Fibroblast of pulmonary artery (primary cell): ENCODE measurements at places on chromosomes 5 and 9.
A peak's percentile ranks its signal among the peaks of the same experiment; 100 is the strongest.

DNA sequence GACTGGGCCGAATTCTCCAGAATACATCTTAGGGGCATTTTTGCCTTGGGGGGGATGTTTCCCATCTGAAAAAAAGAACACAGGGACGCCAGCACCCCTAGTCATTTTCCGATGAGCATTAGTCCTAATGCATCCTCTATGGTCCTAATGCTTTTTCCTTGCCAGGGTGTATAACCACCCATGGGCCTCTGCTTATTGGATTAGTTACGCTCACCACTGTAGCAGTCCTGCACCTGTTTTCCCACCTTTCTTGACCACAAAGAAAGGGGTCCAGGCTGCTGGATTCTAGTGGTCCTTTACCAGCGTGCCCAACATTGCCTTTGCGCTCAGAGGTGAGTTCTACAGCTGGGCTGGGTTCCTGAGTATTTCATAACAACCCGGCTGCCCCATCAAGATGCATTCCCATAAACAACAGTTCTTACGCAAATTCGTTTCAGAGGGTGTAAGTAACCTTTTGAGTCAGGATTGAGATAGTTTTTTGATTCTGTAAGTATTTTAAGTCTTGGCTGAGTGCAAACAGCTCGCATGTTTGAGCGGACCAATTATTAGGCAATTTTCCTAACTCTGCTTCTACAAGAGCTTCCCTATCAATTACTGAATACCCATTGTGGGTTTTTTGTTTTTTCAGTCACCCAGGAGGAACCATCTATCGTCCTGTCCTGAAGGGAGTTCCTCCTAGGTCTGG, 135.1 kb downstream of the DROSHA start:
- DNase-seq: no peak

DNA sequence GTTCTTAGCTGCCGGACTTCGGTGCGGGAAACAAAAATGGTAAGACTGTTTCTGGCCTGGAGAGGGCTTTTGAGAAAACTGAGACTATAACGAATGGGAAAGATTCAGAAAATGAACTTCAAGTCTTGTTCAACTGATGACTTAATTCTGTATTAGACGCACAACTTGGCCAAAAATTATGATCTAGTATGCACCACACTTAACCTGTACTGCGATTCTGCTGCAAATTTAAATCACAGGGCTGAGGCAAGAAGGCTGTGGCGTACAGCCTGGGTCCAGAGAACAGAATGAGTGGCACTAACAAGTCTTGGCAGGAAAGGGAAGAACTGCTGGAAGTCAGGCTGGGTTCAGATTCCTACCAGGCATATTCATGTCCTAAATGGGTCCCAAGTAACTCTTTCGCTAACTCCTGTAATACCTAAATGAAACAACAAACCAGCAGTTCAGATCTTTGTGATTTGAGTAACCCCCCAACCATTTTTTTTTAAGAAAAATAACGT, 781 bp upstream of the COL23A1 start:
- no peak for DNase-seq

DNA sequence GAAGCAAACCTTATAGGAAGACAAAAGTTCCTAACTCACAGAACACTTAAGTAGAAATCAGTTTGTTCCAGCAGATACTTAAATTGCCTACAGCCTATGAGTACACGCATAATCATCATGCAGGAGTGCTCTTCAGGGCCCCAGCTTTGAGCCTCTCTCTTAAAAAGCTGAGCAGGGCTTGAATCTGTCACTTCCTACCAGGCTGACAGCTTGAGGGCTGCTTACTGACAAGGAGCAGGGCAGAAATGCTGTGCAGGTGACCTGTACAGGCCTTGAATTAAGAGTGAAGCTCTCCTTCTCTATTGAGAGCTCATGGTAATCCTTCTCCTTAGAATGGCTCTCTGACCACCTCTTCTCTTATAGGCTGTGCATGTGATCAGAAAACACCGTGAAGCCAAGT, 66.5 kb upstream of the MAST4 start:
- DNase-seq: no peak

GRCh38 chr9:130366888-130367550, 77.7 kb upstream of the ASS1 start:
- DNase-seq: no peak

GRCh38 chr9:99896119-99896518, 10.3 kb upstream of the STX17 start:
- no peak for DNase-seq

GRCh38 chr9:85743275-85744128, 1.7 kb upstream of the AGTPBP1 start:
- peak; percentile 75 for DNase-seq

DNA sequence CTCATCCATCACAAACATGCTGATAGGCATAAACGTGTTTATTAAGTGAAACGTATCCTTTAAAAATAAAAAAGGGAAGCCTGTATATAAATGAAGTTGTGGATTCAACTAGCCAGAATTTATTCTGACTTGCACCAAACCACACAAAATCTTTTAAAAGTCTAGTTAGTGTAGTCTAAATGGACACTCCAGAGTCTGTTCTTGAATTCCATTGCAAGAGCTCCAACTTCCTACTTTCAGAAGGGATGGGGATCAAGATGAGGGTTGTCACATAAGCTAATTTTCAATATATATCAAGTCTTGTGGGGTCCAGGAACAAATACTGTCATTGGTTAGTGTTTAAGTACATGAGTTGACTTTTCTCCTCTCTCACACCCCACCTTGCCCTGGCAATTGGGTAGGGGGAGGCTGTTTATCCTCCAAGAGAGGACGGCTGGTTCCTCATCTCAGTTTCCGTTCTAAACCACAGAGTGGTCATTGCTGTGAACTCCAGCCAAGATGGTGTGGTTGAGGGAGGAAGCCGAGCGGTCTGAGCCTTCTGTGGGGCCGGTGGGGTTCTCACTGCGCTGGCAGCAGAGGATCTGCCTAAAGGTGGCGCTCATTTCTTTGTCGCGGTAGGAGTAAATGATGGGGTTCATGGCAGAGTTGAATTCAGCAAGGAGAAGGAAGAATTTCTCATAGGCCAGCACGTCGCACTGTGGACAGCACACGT, 163.2 kb downstream of the LPAR1 start:
- DNase-seq: no peak

GRCh38 chr5:71939452-71940230, 167.6 kb upstream of the MAP1B start:
- DNase-seq: no peak

GRCh38 chr9:12860998-12861397, 86.2 kb downstream of the LURAP1L start:
- no peak for DNase-seq

DNA sequence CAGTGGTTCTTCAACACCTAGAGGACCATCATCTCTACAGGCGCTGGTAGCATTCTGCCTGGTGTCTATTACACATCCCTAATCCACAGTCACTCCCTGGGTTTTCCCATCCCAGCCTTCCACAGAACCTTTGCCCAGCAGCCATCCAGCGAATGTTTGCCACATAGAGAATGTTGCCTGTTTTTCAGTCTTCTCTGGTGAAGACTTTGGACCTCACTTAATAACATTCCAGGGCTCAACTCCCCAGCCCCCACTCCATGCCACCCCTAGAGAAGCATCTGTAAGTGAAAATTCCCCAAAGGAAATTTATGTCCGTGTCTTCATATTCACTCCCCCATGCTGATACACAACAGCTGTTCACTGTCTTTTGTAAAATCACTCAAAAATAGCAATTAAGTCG, 249.6 kb downstream of the AOPEP start:
- DNase-seq: no peak

GRCh38 chr9:126147936-126148870, 178.4 kb upstream of the MVB12B start:
- DNase-seq: no peak

DNA sequence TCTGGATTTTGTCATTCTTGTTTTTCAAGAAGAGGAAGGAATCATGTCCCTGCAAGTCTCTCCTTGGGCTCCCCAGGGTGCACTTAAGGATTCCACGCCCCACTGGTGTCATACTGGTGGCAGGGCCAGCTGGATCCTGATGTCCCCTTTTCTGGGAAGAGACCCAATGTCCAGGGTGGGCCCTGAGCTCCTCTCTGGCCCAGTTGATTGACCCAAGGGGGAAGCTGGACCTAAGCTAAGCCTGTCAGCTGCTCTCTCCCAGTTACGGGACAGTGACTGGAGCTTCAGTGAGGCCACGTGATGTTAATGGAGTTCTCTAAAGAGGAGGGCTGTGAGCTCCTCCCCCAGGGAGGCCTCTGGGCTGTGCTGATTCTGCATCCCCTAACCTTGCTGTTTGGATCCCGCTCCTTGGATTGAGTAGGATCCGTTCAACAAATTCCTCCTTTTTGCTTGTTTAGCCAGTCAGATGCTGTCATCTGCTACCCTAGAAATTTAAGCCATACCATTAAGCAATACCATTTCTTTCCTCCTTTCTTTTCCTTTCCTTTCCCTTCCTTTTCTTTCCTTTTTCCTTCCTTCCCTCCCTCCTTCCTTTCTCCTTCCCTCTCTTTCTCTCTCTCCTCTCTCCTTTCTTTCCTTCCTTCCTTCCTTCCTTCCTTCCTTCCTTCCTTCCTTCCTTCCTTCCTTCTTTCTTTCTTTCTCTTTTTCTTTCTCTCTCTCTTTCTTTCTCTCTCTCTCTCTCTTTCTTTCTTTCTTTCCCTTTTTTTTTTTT, 17.2 kb downstream of the NKX2-5 start:
- DNase-seq: no peak

GRCh38 chr9:14136047-14136635, 177.8 kb downstream of the NFIB start:
- no peak for DNase-seq

DNA sequence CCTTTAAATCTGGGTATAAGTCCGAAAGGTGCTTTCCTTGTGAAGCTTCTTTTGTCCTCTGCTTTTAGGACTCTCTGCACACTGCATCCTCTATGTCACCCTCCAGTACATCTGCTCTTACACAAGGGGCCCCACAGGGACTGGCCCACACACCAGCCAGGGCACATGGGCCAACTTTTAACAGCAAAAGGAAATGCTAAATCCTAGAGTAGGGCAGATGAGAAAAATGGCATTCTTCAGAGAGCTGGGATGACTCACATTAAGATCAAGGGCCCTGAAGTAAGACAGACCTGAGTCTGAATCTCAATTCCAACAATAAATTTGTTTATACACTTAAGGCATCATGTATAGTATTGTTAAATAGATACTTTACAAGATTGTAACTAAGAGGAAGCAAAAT, 40.3 kb upstream of the CDKN2B start:
- peak; percentile 56 for DNase-seq

DNA sequence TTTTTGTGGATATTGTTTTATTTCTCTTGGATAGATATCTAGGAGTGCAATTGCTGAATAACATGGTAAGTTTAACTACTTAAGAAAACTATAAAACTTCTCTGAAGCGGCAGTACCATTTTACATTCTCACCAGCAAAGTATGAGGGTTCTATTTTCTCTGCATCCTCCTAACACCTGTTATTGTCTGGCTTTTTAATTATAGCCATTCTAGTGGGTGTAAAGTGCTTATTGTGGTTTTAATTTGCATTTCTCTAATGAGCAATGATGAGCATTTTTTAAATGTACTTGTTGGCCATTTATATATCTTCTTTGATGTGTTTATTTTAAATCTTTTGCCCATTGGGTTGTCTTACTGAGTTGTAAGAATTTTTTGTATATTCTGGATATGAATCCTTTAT, 28.7 kb downstream of the SMIM32 start:
- no peak for DNase-seq

DNA sequence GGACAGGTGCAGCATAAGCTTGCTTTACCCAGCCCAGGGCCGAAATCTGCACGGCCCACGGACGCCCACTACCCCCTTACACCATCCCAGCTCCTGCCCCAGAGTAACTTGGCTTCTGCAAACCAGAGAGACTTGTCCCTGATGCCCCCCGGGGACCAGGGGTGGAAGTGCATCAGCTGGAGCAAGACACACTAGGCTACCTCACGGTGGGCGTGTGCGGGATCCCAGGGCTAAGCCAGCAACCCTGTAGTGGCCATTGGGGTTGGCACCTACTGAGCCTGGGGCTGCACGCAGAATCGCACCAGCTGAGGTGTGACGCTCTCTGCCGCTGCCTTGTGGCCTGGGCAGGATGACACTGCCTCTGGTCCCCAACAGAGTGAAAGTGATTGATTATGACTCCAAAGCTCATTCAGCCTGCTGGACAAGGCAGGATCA, 6.1 kb upstream of the ZNF79 start:
- no peak for DNase-seq

DNA sequence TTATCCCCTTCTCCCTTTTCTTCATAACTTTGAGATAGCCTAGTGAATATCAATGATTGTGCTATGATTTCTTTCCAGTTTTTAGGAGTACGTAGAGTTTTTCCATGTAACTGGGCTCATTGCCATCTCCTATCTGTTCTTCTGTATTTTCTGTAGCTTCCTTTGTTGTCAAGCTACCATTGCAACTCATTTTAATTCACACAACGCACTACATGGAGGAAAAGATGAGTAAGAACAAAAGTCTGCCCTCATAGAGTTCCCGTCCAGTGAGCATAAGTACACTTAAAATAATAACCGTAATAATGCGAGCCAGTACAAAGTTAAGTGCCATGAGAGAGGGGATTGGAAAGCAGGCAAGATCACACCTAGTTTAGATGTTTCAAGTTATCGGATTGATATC, 177.7 kb downstream of the PAM start:
- peak; percentile 57 for DNase-seq
